RCC 7860 (cell line): ENCODE measurements at places on chromosomes 1 and 21.

- DNase-seq, result no peak
Observed at GRCh38 chr1:220226752-220227151, 45.5 kb downstream of the RAB3GAP2 start.

DNA sequence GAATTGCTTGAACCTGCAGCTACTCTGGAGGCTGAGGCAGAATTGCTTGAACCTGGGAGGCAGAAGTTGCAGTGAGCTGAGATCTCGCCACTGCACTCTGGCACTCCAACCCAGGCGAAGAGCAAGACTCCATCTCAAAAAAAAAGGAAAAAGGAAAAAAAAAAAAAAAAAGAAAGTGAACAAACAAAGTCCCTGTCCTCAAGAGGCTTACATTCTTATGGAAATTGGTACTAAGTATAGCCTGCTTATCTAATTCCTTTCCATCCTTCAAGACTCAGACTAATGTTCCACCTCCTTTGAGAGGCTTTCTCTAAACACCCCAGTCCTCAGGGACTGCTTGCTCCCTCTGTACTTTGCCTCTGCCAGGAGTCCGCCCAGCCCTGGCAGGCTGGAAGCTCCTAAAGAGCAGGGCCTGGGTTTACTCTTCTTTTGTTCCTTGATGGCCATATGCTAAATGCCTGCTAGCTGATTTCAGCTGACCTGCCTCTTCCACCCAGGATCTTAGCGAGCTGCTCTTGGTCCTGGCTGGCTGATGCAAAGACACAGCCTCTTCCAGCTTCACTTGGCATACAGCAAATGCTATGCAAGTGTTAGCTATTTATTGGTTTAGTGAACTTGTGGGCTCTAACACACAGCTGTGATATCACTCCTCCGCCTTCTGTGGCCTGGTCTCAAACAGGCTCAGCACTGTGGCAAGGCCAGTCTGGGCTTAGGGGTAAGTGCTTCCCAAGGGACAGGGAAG lies 9.8 kb downstream of the SLC9A1 start:
- peak; percentile 16 for DNase-seq

GRCh38 chr1:40315795-40316594 lies 1.1 kb downstream of the COL9A2 start:
- no peak for DNase-seq

- DNase-seq, result no peak
Observed at GRCh38 chr1:234881893-234882771, 246.5 kb downstream of the TOMM20 start.

DNA sequence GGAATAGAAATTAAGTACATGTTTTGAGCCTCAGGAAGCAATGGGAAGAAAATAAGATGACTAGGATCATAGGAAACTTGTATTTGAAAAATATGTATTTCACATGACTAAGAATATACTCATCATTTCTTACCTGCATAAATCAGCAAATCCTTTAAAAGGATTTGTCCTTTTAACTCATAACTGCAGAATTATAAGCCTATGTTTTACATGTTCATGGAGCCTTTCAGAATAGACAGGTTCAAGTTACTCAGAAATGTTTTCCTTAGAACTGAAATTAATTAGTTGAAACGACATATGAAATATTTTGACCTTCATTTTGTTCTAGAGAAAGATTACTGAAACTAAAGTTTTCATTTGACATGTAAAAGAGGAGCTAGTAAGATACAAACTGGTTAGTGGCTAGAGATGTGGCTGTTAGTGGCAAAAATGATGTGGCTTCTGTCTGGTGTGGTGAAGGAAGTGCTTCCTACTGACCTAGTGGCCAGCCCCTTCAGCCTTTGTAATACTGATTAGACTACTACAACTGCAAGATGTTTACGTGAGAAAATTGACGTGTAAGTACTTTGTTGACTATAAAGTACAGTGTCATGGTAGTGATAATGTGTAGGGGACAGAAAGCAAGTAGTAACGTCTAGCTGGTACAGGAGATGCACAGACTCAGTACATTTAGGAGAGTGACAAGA lies 54.7 kb downstream of the PACC1 start:
- no peak for DNase-seq

GRCh38 chr1:9263276-9263855 lies 28.8 kb downstream of the H6PD start:
- no peak for DNase-seq

DNA sequence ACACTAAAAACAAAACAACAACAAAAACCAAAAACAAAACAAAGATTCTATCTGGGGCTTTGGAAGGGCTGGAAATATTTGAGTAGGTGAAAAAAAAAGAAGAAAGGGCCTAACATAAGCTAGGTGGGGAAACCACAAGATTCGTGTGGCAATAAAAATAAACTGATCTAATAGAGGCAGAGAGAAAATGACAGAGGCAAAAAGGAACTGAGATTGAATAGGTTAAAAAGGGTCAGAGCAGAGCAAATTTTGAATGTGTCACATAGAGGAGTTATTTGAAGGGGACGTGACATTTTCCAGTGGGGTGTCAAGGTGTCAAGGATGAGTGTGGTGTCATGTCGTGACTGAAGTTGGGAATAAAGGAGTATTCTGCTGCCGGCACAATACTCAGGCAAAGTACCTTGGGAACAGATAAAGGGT lies 65.2 kb upstream of the RALGPS2 start:
- no peak for DNase-seq

- DNase-seq, result no peak
Observed at GRCh38 chr1:50982611-50983010, 12.6 kb downstream of the CDKN2C start.

GRCh38 chr1:203338335-203339036 lies 12.4 kb downstream of the FMOD start:
- peak; percentile 20 for DNase-seq

GRCh38 chr21:45125357-45125756 lies 51.0 kb downstream of the ADARB1 start:
- no peak for DNase-seq

- DNase-seq, result no peak
Observed at GRCh38 chr1:156153362-156153761, at the start of gene SEMA4A. SEMA4A (plus strand) TSS chr1:156153585; CDS start chr1:156154579, 994 bp downstream.

DNA sequence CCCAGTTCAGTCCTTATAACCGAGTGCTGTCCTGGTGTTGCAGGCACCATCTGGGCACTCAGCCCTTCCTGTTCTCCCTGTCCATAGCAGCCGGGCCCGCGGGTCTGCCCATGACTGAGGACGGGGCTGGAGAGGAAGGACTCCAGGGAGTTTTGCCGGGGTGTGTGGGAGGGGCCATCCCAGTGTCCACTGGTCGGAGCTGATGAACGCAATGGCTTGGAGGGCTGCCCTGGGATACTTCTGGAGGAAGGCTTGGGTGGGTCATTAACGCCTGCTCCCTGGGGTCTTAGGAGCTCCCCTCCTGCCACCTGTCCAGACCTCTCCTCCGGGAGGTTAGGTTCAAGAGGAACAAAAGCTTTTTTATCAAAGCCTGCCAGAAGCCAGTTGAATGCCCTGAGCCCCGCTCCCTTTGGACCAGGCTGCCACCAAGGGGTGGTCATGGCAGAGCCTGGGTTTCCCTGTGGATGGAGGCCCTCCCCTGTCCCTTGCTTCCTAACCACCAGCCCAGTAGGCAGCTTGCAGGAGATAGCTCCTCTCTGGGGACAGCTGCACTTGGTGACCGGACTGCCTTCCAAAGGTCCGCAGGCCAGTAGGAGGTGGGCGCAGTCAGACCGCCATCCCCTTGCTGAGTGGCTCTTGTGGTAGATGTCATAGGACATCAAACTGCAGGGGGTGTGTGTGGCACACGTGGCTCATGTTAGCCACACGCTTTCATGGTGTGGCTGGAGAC lies 61.3 kb downstream of the TRIM11 start:
- no peak for DNase-seq

- peak; percentile 76 for DNase-seq
Observed at GRCh38 chr1:91582431-91582921, 81.8 kb downstream of the CDC7 start.

DNA sequence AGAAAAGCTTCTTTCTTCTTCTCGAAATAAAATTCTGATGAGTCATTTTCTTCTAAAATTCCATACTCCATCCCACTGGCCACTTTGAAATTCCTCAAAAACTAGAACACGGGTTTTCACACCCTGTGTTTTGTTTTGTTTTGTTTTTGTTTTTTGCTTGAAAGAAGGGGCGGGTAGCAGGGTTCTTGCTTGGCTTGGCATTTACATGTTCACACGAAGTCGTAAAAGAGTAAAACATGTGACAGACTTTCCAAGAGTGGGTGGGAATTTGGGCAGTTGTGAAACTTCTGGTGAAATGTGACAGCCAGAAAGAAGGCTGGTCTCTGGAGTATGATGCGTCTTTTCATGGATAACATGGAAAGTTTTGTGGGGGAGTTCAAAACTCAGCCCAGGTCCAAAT lies 47.1 kb upstream of the FMN2 start:
- DNase-seq, result no peak

DNA sequence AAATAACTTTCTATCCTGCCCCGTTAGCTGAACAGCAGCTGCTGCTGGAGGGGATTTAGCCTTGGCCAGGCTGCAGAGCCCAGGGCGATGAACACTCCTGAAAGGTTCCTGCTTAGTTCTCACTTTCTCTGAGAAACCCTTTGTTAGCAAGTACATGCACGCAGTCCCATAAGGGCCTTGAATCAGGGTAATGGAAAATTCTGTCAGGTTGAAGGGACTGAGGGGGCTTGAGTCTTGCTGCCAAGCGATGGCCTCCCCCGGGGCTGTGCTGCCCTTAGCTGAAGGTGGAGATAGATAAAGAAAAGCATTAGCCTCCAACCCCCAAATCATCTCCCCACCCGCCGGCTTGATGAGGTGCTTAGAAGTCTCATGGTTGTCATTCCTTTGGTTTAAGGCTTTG lies 7.9 kb downstream of the GJA5 start:
- DNase-seq, result no peak
